DMS79 (cell line): ENCODE measurements at places on chromosomes 11 and 22.

GRCh38 chr22:44289414-44290171 is 23.2 kb downstream of the SHISAL1 start:
- DNase-seq = no peak

GRCh38 chr11:33445761-33446161 is 188.6 kb downstream of the HIPK3 start:
- no peak for DNase-seq

DNA sequence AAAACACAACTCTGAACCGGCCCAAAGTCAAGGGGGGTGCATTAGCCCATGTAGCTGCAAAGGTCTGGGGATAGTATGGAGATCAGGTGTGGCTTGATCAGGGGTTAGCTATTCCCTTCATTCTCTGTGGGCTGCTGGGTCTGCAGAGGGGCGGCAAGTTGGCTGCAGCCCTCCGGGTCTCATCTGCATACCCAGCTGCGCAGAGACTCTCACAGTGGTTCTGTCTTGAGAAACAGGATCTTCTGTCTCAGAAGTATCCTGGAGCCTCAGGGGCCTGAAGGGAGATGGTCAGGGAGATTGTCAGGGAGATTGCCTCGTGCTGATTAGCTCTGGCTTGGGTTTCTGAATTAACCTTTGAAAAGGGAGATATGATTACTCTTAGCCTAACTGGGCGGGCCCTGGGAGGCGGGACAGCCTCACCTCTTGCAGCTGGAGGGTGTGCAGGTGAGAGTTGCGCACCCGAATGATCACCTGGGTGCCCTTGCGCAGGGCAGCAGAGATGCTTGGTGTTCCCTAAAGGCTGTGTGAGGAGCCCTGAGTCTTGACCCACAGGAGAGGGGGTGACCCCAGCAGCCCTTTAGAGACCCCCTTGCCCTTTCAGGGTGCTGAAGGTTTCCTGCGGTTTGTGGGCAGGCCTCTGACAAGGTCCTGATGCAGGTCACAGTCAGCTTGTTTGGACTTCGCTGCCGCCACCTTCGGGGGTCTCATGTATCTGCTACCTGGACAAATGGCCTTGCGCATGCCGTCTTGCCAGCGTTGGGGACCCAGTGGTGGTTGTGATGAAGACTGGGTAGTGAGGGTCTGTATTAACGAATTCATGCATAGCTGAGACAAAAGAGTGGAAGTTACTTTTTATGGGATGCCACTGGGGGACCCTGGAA is 7.3 kb downstream of the ARHGAP8 start:
- no peak for DNase-seq

DNA sequence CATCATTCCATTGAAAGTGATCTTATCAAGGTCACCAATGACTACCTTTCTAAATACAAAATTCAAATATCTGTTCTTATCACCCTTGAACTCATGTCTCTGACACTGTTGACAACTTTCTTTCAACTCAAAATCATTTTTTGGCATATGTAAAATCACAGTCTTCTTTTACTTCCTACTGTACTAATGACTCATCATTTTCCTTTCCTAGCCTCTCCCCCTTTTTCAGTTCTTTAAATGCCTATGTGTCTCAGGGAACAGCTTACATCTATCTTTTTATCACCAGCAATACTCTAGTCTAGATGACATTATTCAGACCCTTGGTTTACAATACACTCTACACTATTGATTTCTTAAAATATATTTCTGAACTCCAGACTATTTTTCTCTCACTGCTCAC is 2220.7 kb upstream of the RAG2 start:
- DNase-seq = no peak

GRCh38 chr11:38252620-38253019 is 1654.6 kb upstream of the RAG2 start:
- DNase-seq = no peak

DNA sequence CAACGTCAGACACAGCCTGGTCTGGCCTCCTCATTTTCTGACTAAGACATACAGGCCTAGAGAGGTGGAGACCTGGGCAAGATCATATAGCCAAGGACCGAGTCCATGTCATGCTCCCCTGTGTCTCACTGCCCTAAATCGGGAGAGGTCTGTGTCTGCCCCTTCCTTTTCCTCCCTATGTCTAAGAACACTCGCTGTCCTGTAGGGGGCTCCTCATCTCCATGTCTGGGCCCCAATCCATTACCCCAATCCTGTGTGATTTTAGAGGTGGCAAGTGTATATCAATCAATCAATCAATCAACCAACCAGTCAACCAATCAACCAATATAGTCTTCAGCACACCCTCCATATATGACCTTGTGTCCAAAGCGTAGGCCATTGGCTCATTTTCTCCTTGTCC is 125.7 kb downstream of the KIRREL3 start:
- DNase-seq = no peak

- DNase-seq = peak; percentile 67
Measured at GRCh38 chr11:12189543-12190235, 79.3 kb downstream of the MICAL2 start.

DNA sequence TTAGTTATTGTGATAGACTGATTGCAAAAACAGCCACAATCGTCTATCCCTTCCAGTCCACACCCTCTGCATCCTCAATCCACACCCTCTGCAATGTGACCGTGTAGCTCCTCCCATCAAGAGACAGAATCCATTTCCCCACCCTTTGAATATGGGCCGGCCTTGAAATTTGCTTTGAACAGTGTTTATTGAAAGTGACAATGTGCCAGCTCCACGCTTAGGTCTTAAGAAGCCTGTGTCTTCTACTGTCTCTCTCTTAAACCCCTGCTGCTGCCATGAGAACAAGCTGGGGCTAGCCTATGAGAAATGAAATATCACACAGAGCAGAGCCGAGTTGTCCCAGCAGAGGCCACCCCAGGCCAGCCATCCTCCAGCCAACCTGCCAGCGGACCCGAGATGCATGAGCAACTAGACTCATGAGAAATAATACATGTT is 22.3 kb upstream of the MICAL2 start:
- DNase-seq = no peak
